Activated T-helper 1 cell treated with anti-CD3 and anti-CD28 coated beads, Interleukin-2, amount 50 U/mL, for 16 hours (primary cell): ENCODE measurements at places on chromosomes 2 and 18.

- DNase-seq: no peak
These were observed 23.8 kb upstream of the TEX44 start for GRCh38 chr2:231568785-231569435.

DNA sequence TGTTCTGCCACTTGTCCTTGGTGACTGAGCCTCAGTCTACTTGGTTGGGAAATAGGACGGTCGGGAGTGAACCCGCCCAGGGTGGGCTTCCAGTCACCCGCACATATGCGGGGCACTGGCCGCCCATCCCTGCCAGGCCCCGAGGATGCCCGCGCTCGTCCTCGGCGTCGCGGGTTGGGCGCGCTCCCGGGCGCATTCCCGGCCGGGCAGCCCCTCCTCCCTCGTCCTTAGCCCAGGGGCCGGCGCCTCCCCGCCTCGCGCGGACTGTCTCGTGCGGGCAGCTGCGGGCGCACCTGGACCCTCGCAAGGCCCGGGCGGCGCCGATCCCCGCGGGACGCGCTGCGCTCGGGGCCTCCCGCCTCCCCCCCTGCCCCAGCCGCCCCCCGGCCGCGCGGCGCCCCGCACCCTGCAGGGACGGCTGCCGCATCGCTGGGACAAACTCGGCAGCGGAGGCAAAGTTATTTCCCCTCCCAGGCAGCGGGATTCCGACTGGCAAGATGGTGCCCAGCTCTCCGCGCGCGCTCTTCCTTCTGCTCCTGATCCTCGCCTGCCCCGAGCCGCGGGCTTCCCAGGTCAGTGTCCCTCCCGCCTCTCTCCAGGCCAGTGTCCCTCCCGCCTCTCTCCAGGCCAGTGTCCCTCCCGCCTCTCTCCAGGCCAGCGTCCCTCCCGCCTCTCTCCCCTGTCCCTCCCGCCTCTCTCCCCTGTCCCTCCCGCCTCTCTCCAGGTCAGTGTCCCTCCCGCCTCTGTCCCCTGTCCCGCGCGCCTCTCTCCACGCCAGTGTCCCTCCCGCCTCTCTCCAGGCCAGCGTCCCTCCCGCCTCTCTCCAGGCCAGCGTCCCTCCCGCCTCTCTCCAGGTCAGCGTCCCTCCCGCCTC lies at the start of gene FBLN7:
FBLN7 (plus strand) TSS at position 227 of the 874 bp plus-strand sequence; CDS start at position 498, 271 bp downstream.
- DNase-seq: no peak

- no peak for DNase-seq
These were observed 139.4 kb downstream of the FAM210A start for GRCh38 chr18:13587001-13587400.

DNA sequence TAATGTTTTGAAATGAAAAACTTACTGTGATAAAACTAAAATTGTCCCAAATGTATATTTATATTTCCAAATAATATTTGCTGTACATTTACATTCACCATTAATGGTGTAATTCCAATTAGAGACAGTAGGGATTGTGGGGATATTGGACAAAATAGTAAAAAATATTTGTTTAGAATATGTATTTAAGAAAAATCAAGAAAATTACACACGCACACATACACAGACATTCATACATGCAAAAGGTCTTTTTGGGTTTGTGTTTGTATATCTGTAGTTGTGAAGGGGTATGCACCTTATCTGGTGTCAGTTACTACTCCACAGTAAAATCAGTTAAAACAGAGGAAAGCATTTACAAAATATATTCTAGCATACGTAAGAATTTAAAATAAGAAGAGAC lies 435.9 kb upstream of the ZNF804A start:
- no peak for DNase-seq

DNA sequence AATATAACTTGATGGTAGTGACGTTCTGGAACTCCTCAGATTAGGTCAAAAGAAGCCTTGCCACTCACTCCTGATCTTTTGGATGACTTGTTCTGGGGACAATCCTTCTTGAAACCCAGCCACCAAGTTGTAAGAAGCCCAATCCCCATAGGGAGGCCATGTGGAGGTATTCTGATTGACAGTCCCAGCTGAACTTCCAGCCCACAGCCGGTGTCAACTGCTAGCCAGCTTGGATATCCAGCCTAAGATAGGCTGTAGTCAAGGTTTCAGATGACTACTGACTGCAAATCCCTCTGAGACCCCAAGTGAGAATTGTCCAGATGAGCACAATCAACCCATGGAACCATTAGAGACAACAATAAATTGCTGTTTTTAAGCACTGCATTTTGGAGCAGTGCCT lies 31.4 kb downstream of the EIF2AK2 start:
- DNase-seq: no peak
